Central memory CD8-positive, alpha-beta T cell (primary cell): ENCODE measurements at places on chromosomes 6 and 20.

DNA sequence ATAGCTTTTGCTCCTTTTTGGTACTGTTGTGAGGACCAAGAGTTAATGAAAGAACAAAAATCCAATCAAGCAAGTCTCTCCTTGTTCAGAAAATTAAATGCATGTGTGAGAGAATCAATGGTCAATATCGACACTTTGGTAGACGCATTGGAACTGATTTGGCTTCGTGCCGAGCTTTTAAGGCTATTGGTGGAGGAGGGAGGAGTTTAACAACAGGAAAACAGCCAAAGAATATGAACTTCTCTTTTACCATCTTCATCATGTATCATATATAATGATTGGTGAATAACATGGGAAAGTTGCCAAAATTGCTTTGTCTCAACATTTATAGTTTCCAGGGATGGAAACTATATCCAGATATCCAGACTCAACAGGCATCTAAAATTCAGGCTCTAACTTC lies 266.5 kb upstream of the CITED2 start:
- DNase-seq: no peak

DNA sequence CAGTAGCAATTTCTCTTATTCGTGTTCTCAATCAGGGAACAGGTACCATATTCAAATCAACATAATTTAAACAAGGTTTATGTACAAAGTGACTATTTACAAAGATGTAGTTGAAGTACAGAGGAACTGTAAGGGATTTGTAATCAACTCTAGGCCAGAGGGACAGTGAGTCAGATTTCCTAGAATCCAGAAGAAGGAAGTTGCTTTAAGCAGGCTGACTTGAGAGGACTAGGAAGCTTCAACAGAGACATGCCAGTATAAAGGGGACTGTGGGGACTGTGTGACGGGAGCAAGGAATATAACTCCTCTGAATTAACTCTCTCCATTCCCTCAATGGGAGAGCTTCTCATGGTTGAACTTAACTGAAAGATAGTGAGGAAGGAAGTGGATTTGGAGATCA lies 427.4 kb upstream of the JAG1 start:
- DNase-seq: no peak

DNA sequence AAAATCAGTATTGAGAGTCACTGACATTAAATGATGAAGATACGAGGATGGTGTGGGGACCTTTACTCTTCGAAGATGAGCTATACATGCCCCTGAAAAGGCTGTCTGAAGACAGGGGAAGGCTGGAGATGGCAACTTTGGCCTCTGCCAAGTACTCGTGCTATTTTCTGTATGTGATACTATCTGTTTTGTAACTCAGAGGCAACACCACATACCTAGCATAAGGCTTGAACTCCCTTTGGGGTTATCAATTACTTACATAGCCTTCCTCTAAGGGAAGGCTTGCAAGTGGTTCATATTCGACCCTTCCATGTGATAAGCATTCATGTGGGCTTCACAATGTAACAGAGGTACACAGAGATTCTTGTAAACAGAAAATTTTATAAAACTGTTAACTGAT lies 68.7 kb upstream of the FBXO30 start:
- no peak for DNase-seq

- no peak for DNase-seq
Measured at GRCh38 chr20:4717816-4718570, 3.7 kb upstream of the PRND start.

DNA sequence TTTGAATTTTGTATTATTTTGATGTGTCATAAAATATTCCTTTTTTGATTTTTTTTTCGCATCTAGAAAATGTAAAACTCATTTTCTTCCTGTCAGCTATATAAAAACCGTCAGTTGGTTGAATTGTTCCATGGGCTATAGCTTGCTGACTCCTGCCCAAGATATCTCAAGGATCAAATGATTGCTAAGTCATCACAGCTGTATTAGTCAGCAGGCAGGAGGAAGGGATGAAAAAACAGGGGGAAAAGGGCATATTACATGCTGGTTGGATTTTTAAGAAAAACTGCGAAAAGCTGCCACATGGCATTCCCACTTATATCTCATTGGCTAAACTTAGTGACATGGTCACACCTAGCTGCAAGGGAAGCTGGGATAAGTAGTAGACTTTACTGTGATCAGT lies 569.9 kb downstream of the BCKDHB start:
- no peak for DNase-seq

DNA sequence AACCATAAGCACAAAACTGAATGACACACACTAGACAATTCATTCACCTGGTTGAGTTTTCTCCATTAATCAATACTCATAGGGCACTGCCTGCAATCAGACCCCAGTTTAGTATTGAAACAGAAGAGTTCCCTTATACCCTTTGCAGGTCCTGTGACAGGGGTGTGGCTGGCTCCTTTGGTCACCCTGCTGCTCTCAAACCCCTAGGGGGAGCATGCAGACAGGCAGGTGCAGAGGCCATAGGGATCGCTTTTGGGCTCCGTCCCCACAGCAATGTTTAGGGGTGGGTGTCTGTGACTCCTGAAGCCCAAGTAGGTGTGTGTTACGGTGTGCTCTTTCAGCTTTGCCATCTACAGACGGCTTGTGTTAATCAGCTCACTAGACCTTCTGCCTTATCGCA lies 210.4 kb downstream of the CENPW start:
- DNase-seq: no peak

- no peak for DNase-seq
Measured at GRCh38 chr20:14415467-14415866, 78.1 kb upstream of the FLRT3 start.

- DNase-seq: no peak
Measured at GRCh38 chr6:18062733-18063132, 59.7 kb downstream of the NHLRC1 start.

DNA sequence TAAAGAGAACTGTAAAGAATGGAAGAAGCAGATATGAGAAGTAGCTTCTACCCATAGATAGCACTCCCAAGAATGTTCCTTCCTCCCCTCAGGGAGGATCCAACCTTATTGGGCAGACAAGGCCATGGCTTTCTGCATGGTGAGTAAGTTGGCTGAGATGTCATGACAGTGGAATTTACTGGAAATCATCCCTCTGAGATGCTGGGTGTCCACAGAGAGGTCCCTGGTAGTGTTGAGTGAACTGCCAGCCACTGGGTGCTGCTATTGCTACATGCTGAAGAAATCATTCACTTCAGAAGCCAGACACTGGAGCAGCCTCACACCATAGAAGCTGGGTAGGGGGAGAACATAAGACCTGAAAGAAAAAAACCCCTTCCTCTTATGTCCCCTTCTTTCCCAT lies 46.4 kb upstream of the FERMT1 start:
- no peak for DNase-seq

GRCh38 chr6:106510090-106510970 lies 119.0 kb downstream of the RTN4IP1 start:
- peak; percentile 36 for DNase-seq

DNA sequence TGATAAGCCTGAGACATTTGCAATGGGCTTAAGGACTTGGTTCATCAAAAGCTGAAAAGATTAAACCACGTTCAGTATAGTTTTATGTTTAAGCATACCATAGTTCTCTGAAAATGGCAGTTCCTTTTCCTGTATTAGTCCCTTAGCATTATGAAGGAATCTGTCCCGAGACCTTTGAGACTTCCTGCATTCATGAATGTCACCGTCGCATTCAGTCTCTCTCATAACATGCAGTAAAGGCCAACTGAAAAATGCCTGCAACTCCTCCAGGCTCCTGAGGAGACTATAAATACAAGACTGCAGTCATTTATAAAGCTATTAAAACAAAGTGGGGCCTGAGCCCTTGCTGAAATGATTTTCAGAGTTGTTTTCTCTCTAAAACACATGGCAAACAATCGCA lies 129.1 kb downstream of the SYCP2 start:
- DNase-seq: no peak

DNA sequence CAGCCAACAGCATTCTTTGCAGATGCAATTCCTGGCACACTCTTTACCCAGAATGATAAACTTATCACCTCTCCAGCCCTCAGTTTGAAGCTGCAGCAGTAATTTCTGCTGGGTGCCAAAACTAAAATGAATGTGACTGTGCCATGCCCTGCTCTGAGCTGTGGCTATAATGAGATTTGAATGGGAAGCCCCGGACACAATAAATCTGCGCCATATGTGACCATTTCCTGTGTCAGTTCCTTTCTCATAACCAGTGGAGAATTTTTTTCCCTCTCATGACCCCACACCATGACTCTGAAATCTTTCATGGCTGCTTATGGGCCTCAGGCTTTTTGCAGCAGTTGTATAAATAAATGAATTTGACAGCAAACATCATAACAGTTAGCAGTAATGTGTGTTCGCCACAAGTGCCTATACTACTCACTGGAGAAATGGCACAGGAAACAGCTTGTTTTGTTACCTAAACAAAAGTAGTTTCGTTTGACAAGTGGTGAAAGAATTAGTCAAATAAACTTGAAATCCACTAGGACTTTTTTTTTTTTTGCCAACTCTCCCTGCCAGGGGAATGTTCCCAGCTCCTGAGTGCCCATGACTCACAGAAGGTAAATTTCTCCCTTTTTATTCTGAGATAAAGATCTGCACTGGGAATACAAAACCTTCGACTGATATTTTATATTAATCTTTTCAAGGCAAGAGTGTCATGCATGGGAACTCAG lies 408.4 kb downstream of the PKHD1 start:
- DNase-seq: no peak

DNA sequence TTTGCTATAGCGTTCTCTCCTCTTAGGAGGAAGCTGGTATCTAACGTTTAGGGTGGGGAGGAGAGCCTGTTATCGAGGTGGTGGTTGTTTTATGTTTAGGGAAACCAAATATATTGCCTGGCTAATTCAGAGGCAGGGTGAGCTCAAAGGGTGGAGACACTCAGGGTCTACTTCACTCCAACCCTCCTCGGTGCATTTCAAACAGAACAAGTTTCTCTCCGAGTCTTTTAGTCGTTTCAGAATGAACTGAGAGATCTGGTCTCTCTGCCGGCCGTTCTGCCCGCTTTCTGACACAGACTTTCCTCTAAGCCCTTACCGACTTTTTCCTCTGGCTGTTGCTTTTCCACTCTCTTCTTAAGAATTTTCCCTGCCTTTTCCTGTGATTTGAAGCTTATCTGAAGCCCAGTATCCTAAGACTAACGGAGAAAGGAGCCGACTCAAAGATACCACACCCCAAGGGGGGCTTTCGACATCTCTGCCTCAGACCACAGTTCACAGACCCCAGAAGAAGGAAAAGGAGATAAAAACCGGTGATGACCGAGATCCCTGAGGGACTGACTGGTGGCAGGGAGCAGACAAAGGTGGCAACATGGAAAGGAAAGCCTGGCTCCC lies 865 bp downstream of the STK38 start:
- no peak for DNase-seq

- no peak for DNase-seq
Measured at GRCh38 chr6:524803-525202, 132.1 kb downstream of the HUS1B start.

- DNase-seq: no peak
Measured at GRCh38 chr6:25629198-25629576, 22.8 kb upstream of the SCGN start.

DNA sequence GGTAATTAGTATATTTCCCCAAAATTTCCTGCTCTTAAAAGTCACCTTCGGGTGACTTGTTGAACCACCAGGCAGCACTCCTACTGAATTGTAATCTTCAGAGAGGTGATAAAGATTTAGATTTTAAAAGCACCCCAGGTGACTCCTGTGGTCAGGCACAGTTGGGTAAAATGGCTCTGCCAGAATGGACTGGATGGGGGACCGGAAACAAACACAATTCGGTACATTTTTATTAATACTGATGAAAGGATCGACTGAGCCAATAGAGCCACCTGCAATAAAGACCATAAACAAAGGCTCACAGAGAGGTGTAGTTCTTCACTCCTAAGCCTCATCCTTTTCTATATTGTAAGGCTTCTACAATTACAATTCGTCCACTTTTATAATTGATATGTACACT lies 19.6 kb upstream of the FAM83C start:
- DNase-seq: no peak

- no peak for DNase-seq
Measured at GRCh38 chr6:143958839-143959399, 49.1 kb downstream of the PLAGL1 start.

- no peak for DNase-seq
Measured at GRCh38 chr6:163288915-163289314, 125.6 kb upstream of the QKI start.

GRCh38 chr20:16115911-16116552 lies 457.2 kb downstream of the KIF16B start:
- DNase-seq: no peak

GRCh38 chr6:52590152-52590891 lies 13.5 kb upstream of the TRAM2 start:
- DNase-seq: no peak

DNA sequence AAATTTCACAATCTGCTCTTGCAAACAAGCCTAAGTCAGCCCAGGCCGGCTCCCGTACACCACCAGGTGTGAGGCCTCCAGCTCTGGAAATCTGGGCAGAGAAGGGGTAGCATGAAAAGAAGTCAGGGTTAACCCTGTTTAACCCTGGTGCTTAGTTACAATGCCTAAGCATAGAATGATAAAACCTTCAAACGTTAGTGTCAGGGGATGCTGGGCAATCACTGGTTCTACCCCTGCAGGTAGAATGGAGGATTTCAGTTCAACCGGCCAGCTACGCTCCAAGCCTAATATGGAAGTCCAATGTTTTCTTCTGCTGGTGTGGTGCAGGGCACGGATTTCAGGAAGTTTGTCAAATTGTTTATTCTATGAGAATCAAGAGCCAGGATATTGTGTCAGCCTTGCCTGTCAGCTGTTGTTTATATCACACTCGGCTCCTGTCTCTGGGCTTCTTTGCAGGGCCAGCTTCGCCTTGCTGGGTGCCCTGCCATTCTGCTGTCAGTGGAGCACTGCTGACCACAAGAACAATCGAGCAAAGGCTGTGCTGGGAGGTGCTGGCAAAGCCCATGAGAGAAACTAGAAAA lies 20.2 kb upstream of the CD93 start:
- DNase-seq: no peak

DNA sequence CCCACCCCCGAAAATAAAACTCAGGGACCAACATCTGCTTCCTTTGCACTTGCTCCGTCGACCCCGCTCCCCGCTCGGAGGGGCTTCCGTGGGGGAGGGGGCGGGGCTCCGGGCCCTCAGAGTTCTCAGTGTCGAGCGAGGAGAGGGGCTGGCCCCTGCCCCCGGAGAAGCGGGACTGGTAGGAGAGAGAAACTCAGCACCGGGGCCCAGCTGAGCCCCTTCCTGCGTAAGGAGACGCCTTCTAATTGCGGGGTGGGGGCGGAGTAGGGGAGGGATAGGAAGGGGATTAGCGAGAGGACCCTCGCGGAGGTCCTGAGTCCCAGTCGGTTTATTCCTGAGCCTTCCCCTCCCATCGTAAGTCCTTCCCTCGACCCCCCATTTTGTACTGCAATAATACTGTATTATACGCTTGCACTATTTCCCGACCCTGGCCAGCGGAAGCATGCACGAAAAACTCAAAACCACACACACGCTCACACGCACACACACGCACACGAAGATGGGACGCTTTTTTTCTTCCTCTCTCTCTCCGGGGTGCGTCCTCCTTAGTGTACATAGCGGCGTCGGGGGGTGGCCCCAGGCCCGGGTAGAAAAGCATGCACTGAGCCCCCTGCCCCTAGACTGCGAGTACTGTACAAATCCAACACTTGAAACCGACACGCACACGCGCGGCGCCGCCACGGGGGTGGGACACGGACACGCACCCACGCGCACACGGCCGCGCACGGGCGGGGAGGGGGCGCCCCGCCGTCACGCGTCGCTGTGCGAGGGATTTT lies 22.1 kb upstream of the SLC22A7 start:
- no peak for DNase-seq
